Nucleus accumbens (tissue), 56 donors: ENCODE measurements at places on chromosomes 16 and 17.

- DNase-seq: peak; percentile 81
These were observed at the start of gene RPL19 for GRCh38 chr17:39200070-39200879. TSS of gene RPL19 (plus strand) at chr17:39200283. CDS start at chr17:39200345, 62 bp downstream.

GRCh38 chr16:86038926-86039310 is 140.0 kb downstream of the IRF8 start:
- DNase-seq: no peak

GRCh38 chr17:33024688-33025486 is 33.2 kb downstream of the SPACA3 start:
- DNase-seq: no peak

GRCh38 chr16:85592700-85593493 is 20.2 kb upstream of the GSE1 start:
- DNase-seq: no peak

DNA sequence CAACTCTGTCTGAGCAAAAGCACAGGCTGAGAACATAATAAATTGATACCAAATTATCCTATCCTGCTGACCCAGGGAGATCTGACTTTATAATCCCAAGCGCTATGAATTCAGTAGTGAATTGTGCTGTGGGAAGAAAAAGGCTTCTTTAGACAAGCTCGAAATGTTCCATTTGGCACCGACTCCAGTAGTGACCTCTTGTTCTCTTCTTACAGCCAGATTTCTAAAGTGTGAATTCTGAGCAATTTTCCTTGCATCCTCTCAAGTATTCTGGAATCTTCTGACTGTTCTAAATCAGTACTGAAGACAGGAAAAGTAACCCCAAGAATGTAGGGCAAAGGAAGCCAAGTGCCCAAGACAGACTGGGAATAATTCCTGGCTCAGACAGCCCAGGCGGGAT is 58.2 kb downstream of the CDYL2 start:
- no peak for DNase-seq

DNA sequence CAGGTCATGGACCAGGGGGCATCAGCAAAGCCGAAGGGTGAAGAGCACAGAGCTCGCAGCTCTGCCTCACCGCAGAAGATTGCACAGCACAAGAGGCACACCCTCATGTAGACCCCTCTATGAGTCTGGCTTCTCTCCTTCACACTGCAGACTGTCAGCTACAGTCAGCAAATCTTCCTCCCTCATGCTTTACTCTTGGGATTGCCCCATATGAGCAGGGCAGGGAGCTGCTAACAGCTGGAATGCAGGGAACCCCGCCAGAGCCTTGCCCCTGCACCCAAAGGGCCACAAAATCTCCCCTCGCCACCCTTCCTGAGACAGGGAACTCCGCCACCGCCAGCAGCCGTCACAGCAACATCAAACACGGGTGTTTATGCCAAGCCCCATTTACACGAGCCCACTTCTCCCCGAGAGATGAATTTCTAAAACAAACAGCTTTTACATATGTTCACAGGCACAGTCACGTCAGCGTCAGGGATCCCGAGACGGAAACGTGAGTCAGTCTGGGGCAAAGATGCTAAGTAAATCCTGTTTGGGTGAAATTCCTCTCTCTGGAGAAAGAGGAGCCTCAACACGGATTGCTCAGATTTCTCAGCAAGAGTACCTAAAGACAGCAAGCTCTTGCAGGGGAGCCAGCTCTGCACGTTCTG is 121.9 kb downstream of the CDYL2 start:
- no peak for DNase-seq

DNA sequence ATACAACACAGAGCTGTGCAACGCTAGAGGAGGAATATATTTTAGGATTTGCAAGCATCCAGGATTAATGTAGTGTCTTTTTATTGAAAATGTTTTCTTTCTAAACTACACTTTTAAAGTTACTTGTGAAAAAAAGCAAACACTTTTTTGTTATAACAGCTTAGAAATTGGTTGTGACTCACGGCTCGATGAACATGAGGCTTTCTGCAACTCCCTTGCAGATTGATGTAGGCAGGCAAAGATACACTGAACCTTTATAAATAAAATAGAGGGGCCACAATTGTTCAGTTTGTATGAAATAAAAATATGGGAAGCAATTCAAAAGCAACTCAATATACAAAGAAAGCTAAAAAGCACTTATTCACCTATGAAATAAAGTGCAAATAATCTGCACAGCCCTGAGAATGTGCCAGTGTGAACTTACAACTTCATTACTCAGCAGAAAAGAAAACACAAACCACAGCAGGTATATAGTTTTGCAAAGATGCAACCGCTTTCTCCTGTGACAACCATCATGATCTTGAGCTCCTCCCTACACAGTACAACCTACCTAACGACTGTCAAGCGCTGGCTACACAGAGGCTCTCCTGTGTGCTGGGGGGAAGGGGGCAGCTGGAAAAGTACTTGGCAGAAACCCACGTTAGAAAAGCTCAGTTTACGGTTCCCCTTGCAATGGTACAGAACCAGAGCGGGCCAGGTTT is 948 bp downstream of the LUC7L start:
- no peak for DNase-seq

GRCh38 chr16:27164352-27164751 is 39.0 kb upstream of the KDM8 start:
- DNase-seq: no peak

DNA sequence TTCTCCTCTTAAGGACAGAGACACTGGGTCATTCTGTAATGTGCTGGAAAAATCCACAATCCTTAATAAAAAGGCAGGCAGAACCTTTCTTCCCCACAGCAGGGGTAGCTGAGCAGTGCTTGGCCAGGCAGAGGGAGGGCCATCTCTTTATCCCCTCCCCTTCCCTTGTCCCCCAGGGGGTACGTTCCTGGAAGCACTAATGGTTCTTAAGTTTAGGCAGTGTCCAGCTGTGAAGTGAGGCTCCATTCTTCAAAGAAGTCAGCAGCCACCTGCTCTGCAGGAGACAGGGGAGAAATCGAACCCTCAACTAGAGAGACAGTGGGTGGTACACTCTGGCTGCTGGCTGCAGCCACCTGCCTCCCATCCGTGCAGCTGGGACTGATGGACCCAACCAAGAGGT is 533.9 kb upstream of the CDH11 start:
- DNase-seq: no peak

DNA sequence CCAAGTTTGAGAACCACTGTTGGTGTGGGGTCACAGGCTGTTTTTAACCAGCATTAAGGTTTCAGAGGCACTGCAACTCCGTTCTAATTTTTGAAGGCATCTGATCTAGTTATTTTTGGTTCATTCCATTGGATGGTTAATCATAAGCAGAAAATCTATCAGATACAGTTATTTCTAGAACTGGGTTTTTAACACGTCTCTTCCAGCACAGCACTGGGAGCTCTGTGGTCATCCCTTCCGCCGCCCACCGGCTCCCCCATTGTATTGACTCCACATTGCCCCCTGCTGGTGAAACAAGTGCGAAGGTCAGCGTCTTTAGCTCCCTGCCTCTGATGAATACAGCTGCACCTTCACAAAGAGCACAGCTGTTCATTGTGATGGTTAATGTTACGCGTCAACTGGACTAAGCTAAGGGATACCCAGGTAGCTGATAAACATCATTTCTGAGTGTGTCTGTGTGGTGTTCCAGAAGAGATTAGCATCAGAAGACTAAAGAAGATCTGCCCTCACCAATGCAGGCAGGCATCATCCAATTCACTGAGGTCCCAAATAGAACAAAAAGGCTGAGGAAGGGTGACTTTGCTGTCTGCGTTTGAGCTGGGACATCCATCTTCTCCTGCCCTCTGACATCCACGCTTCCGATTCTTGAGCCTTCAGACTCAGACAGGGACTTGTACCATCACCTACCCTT is 8.5 kb downstream of the CCL18 start:
- no peak for DNase-seq

- DNase-seq: no peak
These were observed 3.9 kb downstream of the PRSS21 start for GRCh38 chr16:2820836-2821486.

DNA sequence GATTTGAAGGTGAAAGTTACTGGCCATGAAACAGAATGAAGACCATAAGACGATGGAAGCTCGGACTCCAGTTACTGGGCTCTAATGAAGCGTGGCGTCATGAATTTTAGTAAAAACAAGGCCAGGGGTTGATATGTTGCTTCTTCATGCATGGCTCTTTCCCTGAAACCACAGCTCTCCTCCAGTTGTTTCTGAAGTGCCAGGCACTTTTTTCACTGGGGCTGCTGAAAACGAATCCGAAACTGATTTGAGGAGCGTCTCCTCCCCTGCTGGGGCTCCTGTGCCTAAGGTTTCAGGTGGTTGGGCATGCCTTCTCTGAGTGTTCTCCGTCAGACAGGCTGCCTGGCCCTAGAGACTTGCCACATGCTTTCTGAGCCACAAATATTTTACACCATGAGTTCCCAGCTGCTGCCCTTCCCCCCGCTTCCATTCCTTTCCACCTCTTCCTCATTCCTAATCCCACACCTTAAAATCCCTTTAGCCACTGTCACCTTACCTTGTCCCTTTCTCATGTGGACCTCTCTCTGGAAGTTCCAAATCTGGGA is 3.7 kb upstream of the MYL4 start:
- no peak for DNase-seq

DNA sequence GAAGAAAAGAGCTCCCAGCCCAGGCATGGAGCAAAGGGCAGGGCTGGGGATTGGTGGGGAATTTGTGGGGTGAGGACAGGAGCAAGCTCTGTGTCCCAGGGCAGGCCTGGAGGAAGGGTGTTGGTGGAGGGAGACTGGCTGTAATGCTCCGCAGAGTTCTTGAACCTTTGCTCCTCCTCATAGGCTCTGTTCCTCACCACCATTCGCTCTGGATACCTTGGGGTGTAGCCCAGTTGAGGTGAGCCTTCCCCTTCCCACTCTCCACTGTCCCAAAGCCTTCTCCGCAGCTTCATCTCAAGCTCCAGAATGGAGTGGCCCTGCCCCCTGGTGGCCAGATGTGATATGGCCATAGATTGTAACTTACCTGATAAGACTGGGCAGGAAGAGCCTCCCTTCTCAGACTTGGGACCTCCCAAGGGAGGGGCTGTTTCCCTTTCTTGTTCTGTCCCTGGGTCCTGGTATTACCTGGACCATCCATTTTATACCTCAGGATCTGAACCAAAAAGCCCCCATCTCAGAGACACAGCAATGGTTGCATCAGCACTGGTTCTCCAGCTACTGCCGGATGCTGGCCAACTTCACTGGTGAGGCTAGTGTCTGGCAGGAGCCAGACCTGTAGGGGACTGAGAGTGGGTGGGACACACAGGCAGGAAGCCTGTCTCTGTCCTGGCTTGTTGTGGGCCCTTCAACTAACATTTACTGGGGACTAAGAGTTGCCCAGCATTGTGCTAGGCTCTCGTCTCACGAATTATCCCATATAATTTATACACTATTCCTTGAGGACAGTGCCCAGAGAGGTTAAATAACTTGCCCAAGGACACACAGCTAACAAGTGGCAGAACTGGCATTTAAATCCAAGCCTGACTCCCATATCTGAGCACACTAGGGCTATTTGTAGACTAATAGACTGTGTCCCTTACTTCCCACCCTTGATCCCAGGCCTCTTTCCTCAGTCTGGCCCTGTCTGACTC is 19.1 kb upstream of the STAC2 start:
- DNase-seq: peak; percentile 12
